Activated T-helper 17 cell treated with anti-CD3 and anti-CD28 coated beads, Interleukin-2, amount 50 U/mL, for 72 hours (primary cell): ENCODE measurements at places on chromosomes 12 and 14. TPM values are rescaled to one million over a fixed set of nuclear protein-coding genes. Genes with fewer than 3 reads are reported as not detected.

Gene MYH6
- 0.71 TPM for total RNA-seq

Gene CLEC1B
- not detected for total RNA-seq

Gene RILPL1
- total RNA-seq: 3.2 TPM

Gene LTBP2
- total RNA-seq: not detected

Gene BATF
- 211 TPM for total RNA-seq

Gene PSMD9
- total RNA-seq: 39.8 TPM

Gene SSPN
- total RNA-seq: not detected

Gene PNN
- 65.1 TPM for total RNA-seq

Gene KRT72
- total RNA-seq: not detected

Gene CFAP251
- 12.6 TPM for total RNA-seq

Gene VPS33A
- 21.3 TPM for total RNA-seq

Gene CLEC4C
- total RNA-seq: not detected

Gene PDE3A
- not detected for total RNA-seq

Gene TM7SF3
- total RNA-seq: 30.7 TPM

Gene CISTR
- not detected for total RNA-seq

Gene C12orf54
- total RNA-seq: not detected

Gene SPX
- total RNA-seq: 1.5 TPM

Gene TRPV4
- not detected for total RNA-seq

Gene DEGS2
- 0.30 TPM for total RNA-seq

Gene APOF
- not detected for total RNA-seq

Gene NDRG2
- 5.4 TPM for total RNA-seq

Gene NKX2-1
- total RNA-seq: not detected

Gene FOXA1
- total RNA-seq: not detected

Gene DAO
- total RNA-seq: not detected

Gene MUCL1
- not detected for total RNA-seq

Gene NOS1
- total RNA-seq: 0.03 TPM

Gene FIGNL2
- 0.53 TPM for total RNA-seq

Gene EID3
- total RNA-seq: 7.3 TPM

Gene ADCY4
- total RNA-seq: 2.3 TPM

Gene LMNTD1
- not detected for total RNA-seq

Gene KRT82
- not detected for total RNA-seq

Gene OVCH1
- not detected for total RNA-seq

Gene PLD4
- not detected for total RNA-seq

Gene CEBPE
- total RNA-seq: not detected

Gene AICDA
- total RNA-seq: not detected

Gene MORN3
- 2.5 TPM for total RNA-seq

Gene FAM90A1
- 0.24 TPM for total RNA-seq

Gene PROX2
- total RNA-seq: 0.71 TPM

Gene KCNA5
- total RNA-seq: not detected

Gene PELI2
- total RNA-seq: 1.0 TPM

Gene SDS
- not detected for total RNA-seq
